ENCODE measurements at places on chromosomes 6 and 20.

- DNase-seq = no peak
Measured at GRCh38 chr6:4401408-4402368, 266.3 kb upstream of the ECI2 start.

DNA sequence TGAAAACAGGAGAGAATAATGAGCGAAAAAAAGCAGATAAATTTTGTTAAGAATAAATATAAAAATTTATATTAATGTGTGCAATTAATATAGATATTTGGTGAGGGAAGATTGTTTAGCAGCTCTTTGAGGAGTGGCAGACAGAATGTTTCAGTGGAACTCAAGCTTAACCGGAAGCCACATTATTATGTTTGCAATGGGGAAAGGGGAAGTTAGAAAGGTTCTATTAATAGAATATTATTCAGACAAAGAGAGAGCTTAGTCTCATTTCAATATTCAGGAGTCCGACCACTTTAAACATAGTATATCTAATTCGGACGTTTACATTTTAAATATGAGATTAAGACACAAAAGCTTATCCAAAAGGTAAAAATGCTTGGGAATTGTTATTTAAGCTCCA, 81.6 kb upstream of the KHDRBS2 start:
- no peak for DNase-seq

DNA sequence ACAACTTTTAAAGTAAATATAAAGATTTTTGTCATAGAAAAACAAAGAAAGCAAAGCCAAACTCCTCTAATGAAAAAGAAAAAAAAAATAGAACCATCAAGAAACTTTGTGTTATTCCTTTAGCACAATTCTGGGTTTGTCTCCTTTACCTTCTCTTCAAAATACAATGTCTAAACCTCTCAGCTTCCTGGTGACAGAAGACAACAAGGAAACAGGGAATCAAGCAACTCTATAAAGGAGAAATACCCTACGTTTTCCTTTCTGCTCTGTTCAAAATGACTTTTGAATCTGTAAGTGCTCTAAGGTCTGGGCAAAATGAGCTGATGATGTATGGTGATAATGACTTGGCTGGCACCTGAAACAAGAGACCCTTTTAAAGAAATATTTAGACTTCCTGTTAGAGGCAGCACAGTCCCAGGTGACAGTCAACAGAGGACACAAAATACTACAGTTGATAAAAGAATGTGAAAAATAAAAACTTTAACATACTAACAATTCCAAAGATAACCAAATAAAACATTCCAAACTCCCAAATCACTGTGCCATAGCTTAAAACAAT, 101.4 kb downstream of the PRDM1 start:
- DNase-seq = no peak

- DNase-seq = no peak
Measured at GRCh38 chr6:41352396-41352795, 17.0 kb downstream of the NCR2 start.

GRCh38 chr20:53274807-53275206, 302.6 kb downstream of the TSHZ2 start:
- DNase-seq = no peak

All from activated T-cell treated with anti-CD3 and anti-CD28 coated beads for 24 hours (primary cell).